ENCODE measurements at places on chromosomes 4 and X.

DNA sequence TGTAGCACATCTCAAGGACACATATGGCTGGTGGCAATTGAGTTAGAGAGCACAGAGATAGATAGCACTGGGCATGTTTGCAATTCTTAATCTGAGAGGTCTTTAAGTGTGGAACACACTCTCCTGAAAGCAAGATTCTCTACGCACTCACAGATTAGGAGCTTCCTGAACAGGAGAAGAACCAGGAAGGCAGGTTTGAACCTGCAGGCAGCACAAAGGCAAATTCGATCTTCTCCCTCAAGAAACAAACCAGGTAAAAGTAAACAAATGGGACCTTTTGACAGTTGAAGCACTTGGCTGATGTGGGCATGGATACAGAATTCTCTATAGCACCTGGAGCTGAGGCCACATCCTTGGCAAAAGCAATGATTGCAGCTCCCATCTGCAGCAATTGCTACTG, 24.3 kb downstream of the HS3ST1 start:
- DNase-seq: no peak

- no peak for DNase-seq
Measured at GRCh38 chr4:108165586-108165985, 3.1 kb downstream of the LEF1 start.

DNA sequence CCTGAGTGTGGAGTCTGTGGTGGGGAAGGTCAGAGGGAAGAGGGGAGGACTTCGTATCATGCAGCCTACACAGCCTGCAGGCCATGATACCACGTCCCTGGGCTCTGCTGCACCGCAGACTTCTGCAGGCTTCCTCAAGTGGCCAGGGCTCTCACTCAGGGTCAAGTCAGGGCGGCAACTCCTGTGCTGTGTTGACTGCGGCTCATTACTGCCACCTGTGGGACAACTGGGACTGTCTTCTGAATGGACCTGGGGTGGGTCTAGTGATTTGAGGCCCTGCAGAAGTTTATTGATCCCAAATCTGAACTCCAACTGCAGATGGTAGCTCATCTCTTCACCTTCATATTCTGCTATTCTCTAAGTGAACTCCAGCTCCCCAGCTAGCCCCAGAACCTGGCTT, 167.1 kb downstream of the NSUN7 start:
- DNase-seq: peak; percentile 9

- no peak for DNase-seq
Measured at GRCh38 chrX:104918122-104918521, 302.4 kb downstream of the TEX13A start.

DNA sequence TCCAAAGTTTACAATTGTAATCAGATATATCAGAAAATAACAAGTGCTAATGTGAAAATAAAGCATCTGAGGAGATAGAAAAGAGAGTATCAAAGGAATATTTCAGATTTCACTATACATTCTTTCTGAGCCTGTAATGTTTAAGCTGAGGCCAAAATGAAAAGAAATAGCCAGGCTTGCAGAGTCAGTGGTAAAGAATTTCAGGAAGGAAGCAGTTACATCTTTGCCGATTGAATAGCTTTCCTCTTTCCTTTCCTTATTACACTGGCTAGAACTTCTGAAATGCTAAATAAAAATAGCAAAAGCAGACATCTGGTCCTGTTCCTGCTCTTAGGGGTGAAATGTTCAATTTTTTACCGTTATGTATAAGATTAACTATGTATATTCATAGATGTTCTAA, 1441.6 kb upstream of the PCDH7 start:
- DNase-seq: peak; percentile 6

DNA sequence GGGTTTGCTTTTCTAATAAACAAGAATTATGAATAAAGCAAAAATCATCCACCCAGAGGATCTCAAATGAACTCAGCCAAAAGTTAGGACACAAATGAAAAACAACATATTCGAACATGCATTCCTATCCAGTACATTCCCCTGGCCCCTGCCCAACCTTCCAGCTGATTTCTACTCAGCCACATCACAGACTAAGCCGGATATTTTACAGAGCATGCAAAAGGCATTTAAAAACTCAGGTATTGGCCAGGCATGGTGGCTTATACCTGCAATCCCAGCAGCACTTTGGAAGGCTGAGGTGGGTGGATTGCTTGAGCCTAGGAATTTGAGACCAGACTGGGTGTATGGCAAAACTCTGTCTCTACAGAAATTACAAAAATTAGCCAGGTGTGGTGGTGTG, 54.6 kb downstream of the RELL1 start:
- DNase-seq: no peak

DNA sequence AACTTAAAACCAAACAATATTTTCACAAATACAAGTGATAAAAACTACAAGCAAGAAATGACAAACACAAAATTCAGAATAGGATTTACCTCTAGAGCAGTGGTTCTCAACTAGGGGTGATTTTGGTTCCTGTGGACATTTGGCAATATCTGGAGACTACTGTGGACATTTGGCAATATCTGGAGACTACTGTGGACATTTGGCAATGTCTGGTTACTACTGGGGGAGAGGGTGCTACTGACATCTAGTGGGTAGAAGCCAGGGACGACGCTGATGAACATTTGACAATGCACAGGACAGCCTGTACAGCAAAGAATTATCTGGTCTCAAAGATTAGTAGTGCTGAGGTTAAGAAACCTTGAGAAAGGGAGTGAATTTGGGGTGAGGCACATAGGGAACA, 169.8 kb downstream of the CLCN4 start:
- peak; percentile 29 for DNase-seq
